ENCODE measurements at places on chromosomes 6 and 20.

DNA sequence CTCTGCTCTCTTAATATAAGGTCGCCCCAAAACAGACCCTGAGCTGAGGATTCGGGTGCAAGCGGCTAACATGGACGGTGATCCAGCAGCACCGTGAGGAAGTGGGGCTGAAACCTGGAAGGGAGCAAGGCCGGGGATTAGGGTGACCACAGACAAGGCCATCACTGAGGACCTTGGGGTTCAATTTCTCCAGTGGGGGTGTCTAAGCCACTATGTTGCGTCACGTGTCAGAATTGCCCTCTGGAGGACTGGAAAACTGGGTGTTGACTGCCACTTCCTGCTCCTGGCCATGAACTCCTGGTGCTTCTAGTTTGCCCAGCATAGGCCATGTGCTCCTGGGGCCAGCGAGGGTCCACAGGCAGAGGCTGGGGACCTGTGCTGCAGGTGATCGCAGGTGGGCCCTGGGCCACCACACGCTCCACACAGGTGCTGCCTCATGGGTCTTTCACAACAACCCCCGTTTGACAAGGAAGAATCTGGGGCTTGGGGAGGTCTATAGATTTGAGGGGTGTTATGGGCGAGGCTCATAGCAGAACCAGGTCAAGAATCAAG lies 101.9 kb downstream of the CDH26 start:
- no peak for DNase-seq

GRCh38 chr6:106025655-106026054 lies 60.5 kb upstream of the PRDM1 start:
- no peak for DNase-seq

GRCh38 chr6:50585441-50586330 lies 127.6 kb upstream of the TFAP2D start:
- no peak for DNase-seq

GRCh38 chr20:20839771-20840170 lies 127.3 kb upstream of the RALGAPA2 start:
- no peak for DNase-seq

GRCh38 chr6:156822747-156823206 lies 45.6 kb downstream of the ARID1B start:
- no peak for DNase-seq

GRCh38 chr6:37083243-37084138 lies 78.0 kb downstream of the FGD2 start:
- DNase-seq, result no peak

DNA sequence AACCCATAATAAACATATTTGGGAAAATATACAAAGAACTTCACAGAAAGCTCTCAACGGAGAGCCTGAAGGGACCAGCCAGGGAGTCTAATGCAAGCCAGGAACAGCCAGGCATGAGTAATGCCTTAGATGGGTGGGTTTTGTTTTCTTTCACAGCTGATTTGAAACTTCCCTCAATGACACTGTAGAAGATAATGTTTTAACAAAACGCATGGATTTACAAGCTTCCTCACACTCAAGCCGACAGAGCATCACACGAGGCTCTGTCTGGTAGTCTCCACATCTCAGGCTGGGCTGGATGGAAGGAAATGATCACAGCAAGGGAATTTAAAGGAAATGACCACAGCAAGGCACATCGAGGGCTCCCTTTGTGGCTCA lies 113.9 kb downstream of the GMPR start:
- DNase-seq, result no peak

DNA sequence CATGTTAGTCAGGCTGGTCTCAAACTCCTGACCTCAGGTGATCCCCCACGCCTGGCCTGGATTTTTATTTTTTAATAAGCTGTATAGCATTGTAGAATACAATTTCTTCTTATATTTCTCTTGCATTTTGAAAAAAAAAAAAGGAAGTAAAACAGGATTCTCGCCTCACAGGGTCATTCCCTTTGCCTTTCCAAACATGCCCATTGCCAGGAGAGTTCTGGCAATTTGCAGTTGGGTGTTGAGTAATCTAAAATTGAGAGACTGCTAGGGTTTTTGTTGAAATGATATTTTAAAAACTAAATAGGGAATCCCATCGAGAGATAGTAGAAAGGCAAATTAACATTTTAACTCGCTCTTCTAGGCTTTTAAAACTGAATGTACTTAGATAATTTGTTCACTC lies 196.1 kb downstream of the JARID2 start:
- DNase-seq, result no peak

DNA sequence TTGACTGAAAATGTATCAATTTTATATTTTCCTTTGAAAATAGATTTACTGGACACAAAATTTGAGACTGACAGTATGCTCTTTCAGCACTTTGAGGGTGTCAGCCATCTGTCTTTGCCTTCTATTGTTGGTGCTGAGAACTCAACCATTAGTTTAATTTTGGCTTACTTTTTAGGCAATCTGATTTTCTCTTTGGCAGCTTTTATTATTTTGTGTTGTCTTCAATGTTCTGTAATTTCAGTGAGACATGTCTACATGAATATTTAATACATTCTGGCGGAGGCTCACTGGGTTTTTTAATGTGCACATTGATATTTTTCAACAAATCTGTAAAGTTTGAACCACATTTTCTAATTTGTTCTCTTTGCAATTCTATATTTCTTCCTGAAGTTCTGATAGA lies 648.6 kb downstream of the C6orf118 start:
- DNase-seq, result no peak

DNA sequence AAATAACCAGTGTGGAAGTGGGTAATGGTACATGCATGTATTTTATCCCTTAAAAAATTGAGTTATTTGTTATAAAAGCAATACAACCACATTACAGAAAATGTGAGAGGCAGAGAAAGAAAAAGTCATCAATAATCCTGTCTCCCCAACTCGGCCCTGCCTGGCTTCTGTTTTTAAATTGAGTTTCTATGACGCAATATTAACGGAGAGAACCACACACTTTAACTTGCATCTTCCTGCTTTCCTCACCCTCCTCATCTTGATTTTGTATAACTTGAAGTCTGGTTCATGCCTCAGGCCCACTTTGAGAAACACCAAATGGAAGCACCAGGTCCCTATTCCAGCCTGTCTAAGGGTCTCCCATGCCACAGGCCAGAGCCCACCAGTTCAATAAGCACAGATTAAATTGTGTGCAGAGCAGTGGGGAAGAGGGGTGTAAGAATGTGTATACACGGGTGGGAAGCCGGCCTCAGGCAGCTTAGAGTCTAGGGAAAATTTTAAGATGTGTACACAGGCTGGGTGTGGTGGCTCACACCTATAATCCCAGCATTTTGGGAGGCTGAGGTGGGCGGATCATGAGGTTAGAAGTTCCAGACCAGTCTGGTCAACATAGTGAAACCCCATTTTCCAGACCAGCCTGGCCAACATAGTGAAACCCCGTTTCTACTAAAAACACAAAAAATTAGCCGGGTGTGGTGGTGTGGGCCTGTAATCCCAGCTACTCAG lies 15.9 kb downstream of the KCNK5 start:
- DNase-seq, result no peak
